ENCODE measurements at places on chromosomes 7 and 10.

GRCh38 chr7:107179326-107180164 is 10.7 kb downstream of the HBP1 start:
- DNase-seq = no peak

DNA sequence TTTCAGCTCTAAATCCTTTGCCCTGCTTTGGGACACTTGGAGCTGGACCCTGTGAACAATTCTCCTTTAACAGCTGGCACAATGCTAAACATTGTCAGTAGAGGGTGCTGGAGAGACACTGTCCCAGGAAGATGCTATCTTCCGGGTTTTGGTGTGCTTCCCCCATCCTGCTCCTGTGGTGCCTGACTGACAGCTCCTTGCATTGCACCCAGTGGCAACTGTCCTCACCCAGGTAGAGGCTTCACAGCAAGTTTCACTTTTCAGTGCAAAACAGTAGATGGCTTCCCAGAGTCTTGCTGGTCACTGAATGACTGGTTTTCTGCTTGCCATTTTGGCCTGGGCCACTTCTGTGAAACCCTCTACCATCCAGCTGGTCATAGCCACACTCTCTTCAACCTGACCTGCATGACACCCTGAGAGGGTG is 77.3 kb downstream of the CDC14C start:
- no peak for DNase-seq

- no peak for DNase-seq
Measured at GRCh38 chr7:84102213-84102612, 92.4 kb downstream of the SEMA3A start.

- DNase-seq = no peak
Measured at GRCh38 chr7:36880108-36880507, 155.8 kb upstream of the AOAH start.

- DNase-seq = no peak
Measured at GRCh38 chr10:99536338-99537085, 3.8 kb downstream of the NKX2-3 start.
